ENCODE measurements at places on chromosomes 4 and X.

GRCh38 chrX:151543706-151544105 is 19.8 kb upstream of the PASD1 start:
- DNase-seq: no peak

DNA sequence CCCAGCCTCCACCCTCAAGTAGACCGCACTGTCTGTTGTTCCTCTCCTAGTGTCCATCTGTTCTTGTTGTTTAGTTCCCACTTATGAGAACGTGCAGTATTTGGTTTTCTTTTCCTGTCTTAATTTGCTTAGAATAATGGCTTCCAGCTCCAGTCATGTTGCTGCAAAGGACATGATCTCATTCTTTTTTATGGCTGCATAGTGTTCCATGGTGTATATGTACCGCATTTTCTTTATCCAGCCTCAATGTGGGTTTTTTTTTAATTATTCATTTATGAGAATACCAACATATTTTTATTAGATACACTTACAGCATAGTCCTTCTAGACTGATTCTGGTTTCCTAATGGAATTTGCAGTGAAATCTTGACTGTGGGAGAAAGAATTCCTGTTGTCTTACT is 1.3 kb downstream of the VMA21 start:
- no peak for DNase-seq

DNA sequence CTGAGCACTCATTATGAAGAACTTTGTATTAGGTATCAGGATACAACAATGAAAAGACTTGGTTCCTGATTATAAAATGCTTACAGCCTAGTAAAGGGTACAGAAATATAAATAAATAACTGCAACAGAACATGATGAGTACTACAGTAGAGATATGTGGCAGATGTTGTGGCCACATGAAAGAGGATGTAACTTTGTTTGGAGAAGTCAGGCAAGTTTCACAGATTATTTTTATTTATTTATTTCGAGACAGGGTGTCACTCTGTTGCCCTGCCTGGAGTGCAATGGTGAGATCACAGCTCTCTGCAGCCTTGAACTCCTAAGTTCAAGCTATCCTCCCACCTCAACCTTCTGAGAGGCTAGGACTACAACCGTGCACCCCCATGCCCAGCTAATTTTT is 15.8 kb upstream of the UBE2K start:
- DNase-seq: no peak

GRCh38 chr4:112189754-112190153 is 41.8 kb upstream of the AP1AR start:
- peak; percentile 38 for DNase-seq

DNA sequence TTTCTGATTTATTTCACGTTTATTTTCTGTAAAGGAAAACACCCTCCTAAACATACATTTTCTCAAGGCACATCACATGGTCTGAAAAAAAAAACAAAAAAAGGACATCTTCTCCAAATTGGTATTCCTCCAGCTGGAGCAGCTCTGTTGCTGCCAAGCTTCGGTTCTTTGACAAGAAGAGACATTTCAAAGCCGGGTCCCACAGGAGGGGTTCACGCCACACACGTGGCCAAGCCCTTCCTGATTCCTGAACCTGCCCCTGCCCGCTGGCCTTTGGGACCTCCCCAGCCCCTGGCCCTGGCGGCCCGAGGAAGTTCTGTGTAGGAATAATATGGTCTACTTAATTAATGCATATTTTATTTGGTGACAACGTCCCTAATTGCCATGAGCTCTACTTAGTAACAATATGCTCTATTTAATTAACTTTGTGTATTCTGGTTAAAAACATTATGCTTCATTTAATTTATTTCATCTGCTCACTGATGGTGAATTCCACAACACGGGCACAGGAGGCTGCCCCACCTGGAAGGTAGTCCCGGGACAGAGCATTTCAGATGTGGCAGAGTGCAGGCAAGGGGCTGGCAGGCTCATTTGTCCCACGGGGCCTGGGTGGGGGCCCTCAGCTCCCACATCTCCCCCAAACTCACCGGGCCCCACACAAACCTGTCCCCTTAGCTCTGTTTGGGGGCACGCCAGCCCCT is 5.4 kb upstream of the RGS12 start:
- peak; percentile 86 for DNase-seq

- no peak for DNase-seq
Measured at GRCh38 chr4:35138449-35138848, 1105.9 kb downstream of the ARAP2 start.

- DNase-seq: peak; percentile 11
Measured at GRCh38 chrX:17174671-17175070, 200.3 kb upstream of the NHS start.

DNA sequence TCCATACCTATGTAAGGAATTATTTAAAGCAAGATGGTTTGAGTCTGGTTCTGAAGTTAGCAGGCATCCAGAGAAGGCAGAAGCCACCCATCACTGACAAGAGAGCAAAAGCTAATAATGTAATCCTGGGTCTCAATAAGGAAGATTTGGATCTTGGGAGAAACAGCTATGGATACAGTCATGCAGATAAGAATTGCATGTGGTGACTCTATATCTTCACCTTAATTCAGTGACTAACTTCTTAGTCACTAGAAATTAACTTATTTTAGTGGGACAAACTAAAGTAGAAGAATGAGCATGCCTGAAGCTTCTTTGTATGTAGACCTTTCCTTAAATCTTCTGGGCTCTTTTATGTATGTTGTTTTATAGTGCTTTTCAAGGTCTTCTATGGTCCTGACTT is 66.6 kb downstream of the ATP10D start:
- no peak for DNase-seq

DNA sequence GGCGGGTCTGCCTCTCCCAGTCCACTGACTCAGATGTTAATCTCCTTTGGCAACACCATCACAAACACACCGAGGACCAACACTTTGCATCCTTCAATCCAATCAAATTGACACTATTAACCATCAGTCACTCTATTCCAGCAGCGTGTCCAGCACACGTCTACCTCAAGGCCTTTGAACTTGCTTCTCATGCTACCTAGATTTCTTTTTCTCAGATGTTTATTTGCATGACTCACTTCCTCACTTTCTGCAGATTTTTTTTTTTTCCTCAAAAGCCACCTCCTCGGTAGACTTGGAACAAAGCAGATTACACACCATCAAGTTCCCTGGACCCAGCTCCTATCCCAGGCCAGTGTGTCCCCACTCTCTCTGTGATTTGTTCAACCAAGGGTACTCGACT is 49.5 kb downstream of the SUPT20HL2 start:
- no peak for DNase-seq

Measured in lung (tissue), 17 donors.